HT1080 (cell line): ENCODE measurements at places on chromosomes 2 and 18. TPM values are rescaled to one million over a fixed set of nuclear protein-coding genes. Genes with fewer than 3 reads are reported as not detected.

The CTLA4 gene
- total RNA-seq: not detected in 2 replicates

The SGPP2 gene
- total RNA-seq: not detected in 2 replicates

The OR6B2 gene
- total RNA-seq: not detected in 2 replicates

The DSC2 gene
- 0.98 and 1.2 TPM in 2 replicates for total RNA-seq

GRCh38 chr2:85314884-85315242 lies 12.9 kb downstream of the TGOLN2 start:
- DNase-seq: no peak

- DNase-seq: peak; percentile 11
Measured at GRCh38 chr2:230796280-230796862, 68.4 kb upstream of the ITM2C start.

GRCh38 chr2:65662654-65663432 lies 230.4 kb upstream of the SPRED2 start:
- peak; percentile 15 for DNase-seq

DNA sequence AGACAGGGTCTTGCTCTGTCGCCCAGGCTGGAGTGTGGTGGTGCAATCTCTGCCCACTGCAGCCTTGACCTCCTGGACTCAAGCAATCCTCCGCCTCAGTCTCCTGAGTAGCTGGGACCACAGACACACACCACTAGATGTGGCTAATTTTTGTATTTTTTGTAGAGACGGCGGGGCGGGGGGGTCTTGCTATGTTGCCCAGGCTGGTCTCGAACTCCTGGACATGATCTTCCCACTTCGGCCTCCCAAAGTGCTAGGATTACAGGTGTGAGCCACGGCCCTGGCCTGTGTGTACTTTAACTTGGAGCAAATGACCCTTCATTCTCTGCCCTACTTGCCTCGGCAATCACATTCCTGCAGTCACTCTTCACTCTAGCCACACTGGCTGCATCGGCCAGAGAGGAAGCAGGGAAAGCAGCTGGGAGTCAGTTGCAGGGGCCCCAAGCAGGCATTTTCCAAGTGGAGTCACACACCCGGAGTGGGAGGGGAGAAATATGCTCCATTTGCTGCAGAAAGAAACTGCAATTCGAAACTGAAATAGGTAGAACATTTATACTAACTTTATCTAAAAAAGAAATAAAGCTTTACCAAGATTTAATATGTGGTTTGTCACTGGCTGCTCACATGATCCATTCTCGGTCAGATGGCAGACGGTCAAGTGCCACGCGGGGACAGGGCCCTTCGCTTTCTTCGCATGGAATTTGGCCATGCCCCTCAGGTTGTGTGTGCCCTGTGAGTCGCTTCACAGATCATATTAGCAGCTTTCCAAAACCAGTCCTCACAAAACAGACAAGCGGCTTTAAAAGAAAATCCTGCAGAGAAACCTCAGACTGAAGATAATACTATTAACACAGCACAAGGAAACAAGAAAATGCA lies 37.1 kb downstream of the FAM161A start:
- no peak for DNase-seq

DNA sequence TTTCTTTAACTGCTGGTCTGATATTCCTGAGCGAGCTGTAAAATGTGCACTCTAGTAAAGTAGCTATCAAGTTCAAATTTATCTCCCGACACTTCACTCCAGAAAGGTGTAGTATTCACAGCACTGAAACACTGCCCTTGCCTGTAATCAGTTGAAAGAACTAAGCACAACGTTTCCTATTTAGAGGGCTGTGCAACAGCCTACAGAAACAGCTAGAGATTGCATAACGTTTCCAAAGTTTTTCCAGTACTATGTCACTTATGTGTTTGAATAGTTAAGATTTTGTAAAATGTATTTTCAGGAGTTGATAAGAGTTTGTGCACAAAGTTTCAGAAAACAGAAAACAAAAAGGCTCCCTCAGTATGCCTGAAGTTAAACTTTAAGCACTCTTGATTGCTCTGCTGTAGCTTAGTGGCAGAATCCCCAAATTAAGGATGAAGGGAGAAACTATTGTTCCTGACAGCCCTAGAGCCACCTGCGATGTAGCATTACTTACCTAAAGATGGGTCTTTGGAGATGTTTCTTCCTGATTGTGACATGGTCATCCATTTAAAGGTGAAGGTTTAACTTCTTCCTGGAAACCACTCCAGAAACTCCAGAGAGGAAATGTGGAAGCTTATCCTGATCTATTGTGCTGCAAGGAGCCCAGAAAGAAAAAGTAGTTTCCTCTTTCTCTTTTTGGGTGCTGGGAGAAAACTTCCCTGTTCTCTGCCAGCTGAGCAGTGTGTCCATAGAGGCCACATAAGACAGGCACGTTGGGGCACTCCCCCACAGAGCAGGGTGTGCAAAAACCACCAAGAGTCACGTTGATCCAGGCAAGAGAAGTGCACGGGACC lies 536 bp downstream of the PDE1A start:
- DNase-seq: no peak

DNA sequence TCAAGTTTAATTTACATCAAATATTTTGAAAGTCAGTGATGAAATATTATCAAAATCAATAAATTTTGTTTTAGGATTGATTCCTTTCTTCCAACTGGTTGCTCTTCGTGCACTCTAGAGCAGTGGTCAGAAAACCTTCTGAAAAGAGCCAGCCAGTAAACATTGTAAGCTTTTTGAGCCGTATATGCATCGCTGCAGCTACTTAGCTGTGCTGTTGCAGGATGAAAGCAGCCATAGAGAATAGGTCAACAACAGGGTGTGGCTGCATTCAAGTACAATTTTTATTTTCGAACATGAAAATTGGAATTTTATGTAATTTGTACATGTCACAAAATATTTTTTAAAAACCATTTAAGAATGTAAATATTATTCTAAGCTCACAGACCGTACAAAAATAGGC lies 94.9 kb downstream of the MGAT5 start:
- DNase-seq: no peak

DNA sequence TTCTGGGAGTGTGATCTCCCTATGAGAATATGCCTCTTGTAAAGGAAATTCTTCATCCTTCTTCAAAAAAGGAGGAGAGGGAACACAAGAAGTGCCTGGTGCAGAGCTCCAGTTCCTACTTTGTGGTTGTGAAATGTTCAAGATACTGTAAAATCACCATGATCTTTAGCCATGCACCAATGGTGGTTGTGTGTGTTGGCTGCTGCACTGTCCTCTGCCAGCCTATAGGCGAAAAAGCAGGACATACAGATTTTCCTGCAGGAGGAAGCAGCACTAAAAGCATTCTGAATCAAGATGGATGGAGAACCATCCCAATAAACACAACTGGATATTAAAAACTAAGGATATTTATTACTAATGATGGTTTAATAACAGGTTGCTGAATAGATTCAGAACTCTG lies 6.2 kb upstream of the KLHL14 start:
- DNase-seq: no peak

DNA sequence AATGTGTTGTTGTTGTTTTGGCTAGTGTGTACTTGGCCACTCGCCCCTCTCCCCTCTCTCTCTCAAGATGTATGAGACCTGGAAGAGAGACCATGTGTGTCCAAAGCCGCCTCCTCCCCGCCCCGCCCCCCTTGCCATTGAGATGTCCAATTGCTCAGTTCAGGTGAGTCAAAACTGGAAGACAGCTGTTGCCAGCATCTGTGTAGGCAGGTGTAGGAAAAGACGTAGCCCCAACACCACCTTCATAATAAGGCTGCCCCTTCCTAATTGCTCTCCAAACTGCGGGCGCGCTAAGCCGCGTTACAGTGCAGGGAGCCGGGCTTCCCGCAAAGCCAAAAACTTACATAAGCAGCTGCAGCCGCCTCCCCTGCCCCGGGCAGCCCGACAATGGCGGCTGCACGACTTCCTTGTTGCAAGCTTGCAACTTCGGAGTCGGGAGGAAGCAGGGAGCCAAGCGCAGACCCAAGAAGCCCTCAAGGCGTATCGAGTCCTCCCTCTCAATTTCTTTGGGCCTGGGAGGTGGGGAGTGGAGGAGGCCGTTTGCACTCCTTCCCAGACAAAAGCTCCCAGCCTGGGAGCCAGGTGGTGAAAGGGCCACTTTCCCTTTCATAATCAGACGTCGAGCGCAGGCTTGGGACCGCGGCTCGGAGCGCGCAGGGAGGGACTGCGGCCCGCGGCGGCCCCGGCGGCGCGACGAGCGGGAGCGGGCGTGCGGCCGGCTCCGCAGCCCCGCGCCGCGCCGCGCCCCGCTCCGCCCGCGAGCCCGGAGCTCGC lies 882 bp downstream of the ZBTB14 start:
- DNase-seq: peak; percentile 44

DNA sequence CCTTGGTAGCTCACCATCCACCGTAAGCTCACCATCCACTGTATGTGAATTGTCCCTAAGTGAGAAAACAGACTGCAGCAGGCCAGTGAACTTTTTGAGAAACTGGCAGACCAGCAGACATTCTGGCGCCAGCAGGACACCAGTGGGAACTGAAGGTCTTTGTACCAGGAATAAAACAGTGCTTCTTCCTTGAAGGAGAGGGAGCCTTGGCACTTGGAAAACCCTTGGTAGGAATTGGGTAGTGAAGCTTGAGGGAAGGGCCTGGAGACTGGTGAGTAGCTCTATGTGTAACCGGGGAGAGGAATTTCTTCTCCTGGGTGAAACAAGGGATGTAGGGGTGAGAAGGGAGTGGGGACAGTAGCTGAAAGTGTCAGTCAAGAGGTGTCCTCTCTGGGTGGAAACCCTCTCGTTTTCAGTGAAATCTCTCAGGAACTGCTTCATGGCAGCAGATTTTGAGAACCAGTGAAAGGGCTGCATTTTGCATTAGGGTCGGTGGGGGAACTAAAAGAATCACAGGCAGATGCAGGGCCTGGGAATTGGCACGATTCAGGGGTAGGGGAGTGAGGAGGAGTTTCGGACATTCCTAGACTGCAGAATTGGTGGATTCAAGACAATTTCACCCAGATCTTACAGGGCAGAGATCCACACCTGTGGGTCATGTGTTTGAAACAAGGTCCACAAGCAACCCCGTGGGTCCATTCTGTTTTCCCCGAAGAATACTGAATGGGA lies 131.5 kb upstream of the DLX2 start:
- no peak for DNase-seq
